ENCODE measurements at places on chromosomes 5 and 9.

DNA sequence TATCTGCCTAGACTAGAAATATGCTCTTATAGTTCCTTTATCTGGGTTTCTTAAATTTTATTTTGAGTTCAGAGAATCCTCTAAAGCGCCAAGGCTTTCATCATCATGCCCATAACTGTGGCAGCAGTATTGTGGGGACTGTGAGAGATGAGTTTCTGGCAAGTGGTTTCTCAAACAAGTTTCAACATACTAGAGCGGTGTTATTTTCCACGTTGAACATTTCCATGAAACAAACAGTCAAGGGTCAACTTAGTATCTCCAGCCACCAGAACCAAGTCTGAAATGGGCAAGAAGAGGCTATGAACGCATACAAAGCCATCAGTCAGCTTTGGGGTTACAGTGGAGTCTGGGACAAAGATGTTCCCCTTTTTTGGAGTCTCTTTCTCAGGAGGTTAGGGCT is 40.3 kb downstream of the SERINC5 start:
- no peak for DNase-seq

- no peak for DNase-seq
These were observed 133.7 kb upstream of the CCNG1 start for GRCh38 chr5:163303718-163304117.

- DNase-seq: peak; percentile 45
These were observed 151.5 kb downstream of the RGS3 start for GRCh38 chr9:113614843-113615648.

DNA sequence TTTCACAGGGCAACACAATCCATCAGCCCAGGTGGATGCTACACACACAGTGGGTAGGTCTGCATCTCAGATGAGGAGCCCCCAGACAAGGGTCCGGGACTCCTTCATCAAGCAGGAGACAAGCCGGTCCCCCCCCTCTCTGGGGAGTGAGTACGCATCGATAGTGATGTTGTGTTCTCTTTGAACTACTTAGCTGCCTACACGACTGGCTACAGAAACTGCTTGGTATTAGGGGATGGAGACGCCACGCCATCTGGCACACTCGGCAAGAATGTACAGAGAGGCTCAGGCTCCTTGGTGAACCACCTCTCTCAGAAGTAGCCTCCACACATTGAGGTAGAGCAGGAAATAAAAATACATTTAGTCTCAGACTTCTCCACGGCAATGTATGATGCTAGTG is 179.8 kb downstream of the CNTNAP3 start:
- no peak for DNase-seq

DNA sequence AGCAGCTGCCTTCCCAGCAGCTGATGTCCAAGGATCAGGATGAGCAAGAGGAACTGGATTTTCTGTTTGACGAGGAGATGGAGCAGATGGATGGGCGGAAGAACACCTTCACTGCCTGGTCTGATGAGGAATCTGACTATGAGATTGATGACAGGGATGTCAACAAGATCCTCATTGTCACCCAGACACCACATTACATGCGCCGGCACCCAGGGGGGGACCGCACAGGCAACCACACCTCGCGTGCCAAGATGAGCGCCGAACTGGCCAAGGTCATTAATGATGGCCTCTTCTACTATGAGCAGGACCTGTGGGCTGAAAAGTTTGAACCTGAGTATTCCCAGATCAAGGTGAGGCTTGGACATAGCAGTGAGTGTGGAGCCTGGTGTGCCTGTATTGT is 46.9 kb downstream of the LARP1 start:
- DNase-seq: no peak

- DNase-seq: peak; percentile 36
These were observed 28.7 kb downstream of the ENHO start for GRCh38 chr9:34493972-34494535.

DNA sequence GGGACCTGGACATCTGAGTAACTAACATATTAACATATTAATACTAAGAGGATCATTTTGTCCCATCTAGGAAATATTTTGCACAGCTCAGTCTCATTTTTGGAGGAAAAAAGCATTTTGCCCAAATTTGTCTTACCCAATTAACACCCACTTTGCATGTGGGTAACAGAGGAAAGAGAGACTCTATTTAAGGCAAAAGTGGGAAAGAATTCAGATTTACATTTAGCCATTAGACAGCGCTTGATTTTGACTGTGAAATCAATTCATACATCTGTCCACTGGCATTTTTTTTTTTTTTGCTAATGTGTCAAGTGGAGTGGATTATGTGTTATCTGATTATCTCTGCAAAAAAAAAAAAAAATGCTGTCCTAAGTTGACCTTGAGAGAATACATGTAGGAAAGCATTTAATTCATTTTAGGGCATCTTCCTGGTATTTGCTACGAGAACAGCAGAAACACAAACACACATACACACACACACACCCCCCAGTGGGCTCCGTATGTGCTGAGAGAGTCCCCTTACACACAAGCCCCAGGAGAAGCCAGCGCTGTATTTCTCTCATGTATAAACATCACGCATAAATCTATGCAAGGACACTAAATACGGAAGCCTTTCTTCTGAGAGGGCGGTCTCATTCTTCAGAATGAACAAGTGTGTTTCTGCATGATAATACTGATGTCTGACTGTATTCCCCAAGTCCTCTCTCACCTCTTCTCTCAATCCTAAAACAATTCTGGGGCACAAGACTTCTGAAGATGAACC is 202.0 kb upstream of the KLF9 start:
- DNase-seq: no peak

Measured in astrocyte of the cerebellum (primary cell).